Ecto neural progenitor cell (in vitro differentiated cells): ENCODE measurements at places on chromosomes 6 and 20.

- DNase-seq = no peak
These were observed 63.3 kb downstream of the DAAM2 start for GRCh38 chr6:39855356-39855995.

DNA sequence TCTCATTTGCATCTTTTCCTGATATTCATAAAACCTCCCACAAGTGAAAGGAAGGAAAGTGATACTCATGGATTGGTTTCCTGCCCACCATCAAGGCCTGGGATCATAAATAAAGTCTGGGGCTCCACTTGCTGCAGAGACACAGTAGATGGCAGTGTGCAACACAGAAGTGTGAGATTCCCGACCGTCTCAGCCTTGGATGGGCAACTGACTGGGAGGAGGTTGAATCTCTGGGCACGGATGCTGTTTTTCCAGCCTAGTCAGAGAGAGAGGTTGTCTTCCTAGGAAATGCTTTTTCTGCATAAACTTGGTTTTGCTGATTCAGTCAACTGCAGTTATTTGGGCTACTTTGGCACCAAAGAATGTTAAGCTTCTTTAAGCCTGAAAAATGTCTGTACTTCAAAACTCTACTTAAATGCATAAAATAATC lies 9.9 kb upstream of the RFPL4B start:
- peak; percentile 73 for DNase-seq

- no peak for DNase-seq
These were observed 71.0 kb downstream of the TRAM2 start for GRCh38 chr6:52505726-52506409.

DNA sequence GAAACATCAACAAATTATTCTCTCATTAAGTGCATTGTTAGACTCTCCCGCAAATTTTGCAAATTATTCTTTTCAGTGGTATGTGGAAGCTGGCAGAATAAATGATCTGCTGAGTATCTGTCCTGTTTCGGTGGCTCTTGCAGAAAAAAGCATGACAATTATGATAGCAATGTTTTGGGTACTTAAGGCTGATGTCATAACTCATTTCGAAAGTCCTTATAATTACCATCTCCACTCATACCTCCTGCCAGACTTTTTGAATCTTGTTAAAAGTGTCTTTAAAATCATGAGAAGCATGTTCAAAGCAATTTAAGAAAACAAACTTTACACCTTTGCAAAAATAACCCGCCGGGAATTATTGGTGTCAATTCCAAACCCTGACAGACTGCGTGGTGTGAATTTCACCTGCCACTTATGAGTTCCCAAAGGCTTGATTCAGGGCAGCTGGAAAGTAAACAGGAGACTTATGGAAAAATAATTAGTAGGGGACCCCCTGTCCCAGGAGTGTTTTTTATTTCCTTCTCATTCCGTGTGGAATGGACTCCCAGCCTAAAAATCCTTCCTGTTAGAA lies 87.6 kb upstream of the E2F3 start:
- DNase-seq = no peak

DNA sequence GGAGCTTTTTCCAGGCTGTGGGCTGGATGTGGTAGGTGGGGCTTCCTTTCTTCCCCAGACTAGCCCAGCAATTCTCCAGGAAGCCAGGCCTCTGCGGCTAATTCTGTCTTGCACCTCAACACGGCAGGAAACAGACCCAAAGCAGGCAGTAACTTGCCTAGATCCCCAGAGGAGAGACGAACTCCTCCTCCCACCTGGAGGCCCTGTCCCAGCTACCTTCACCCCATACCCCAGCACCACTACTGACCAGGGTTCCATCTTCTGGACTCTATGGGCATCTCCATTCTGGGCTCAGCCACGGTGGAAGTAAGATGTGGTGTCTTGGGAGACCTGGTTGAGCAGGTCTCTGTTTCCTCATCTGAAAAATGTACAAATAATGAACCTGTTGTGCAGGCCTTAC lies 48.4 kb upstream of the ZNF337 start:
- DNase-seq = no peak

DNA sequence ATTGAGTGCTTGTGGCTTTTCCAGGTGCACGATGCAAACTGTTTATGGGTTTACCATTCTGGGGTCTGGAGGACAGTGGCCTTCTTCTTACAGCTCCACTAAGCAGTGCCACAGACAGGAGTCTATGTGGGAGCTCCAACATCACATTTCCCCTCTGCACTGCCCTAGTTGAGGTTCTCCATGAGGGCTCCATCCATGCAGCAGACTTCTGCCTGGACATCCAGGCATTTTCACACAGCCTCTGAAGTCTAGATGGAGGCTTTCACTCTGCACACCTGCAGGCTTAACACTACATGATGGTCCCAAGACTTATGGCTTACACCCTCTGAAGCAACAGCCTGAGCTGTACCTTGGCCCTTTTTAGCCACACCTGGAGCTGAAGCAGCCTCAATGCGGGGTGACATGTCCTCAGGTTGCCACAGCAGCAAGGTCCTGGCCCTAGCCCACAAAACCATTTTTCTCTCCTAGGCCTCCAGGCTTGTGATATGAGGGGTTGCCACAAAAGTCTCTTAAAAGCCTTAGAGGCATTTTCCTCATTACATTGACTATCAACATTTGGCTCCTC lies 552.2 kb downstream of the TFAP2A start:
- DNase-seq = no peak

- no peak for DNase-seq
These were observed 319.9 kb upstream of the TSHZ2 start for GRCh38 chr20:52652271-52652670.

- DNase-seq = no peak
These were observed 8.3 kb downstream of the KIF3B start for GRCh38 chr20:32285621-32286371.

DNA sequence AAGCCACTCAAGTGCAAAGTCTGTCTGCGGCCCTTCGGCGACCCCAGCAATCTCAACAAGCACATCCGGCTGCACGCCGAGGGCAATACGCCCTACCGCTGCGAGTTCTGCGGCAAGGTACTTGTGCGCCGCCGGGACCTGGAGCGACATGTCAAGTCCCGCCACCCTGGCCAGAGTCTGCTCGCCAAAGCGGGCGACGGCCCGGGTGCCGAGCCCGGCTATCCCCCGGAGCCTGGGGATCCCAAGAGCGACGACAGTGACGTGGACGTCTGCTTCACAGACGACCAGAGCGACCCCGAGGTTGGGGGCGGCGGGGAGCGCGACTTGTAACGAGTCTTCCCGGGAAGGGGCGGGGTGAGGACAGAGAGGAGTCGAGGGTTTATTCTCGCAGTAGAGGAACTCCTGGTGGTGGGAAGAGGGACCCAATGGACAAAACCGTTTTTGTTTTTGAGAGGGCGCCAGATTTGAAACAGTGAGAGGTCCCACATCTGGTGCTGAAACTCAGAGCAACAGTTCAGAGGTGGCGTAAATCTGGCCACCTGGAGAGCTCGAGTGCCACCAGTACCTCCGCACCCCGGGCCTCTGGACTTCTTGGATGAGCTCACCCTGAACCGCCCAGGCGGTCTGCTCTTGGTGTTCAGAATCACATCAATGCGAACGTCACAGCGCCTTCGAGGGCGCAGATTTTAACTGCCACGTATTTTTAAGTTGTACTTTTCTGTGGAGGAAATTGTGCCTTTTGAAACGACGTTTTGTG lies 8.0 kb downstream of the PRDM13 start:
- peak; percentile 75 for DNase-seq

DNA sequence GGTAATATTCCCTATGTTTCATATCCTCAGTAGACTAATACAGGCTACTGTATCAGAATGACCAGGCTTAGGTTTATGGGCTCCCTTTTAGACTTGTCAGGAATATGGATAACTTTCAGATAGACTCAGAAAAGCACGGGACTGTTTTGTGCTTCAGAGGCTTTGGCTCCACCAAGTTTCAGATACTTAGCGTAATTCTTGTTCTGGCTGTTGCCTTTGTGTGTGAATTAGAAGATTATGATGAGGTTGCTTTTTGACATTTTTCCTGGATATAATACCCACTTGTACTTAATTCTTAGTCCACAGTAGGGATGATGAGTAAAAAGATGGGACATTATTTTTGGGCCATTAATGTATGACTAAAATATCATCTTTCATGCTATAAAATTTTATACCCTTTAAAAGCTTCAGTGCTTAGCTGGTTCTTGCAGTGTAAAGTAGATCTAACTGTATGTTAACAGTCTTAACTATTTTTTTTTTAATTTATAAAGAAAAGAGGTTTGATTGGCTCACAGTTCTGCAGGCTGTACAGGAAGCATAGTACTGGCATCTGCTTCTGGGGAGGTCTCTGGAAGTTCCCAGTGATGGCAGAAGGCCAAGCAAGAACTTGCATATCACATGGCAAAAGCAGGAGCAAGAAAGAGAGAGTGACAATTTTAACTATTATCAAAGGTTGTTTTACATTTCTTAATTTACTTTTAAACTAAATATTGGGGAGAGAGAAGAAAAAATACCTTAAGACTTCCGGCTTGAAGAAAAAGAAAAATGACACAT lies 120.7 kb downstream of the ZFAND3 start:
- DNase-seq = no peak

DNA sequence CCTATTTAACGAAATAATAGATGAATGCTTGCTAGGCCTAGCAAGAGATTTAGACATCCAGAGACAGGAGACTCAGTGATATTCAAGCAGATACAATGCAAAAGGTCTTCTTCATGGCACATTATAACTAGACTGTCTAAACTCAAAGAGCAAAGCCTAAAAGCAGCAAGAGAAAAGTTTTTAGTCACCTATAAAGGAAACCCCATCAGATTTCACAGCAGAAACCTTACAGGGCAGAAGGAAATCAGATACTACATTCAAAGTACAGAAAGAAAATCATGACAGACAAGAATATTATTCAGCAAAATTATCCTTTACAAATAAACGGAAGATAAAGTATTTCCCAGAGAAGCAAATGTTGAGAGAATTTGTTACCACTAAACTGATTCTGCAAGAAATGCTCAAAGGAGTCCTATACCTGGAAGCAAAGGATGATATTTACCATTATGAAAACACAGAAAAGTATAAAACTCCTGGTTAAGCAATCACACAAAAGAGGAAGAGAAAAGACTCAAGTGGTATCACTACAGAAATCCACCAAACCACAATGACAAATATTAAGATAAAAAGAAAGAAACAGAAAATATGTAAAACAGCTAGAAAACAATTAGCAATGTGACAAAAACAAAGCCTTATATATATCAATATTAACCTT lies 333.7 kb downstream of the MEI4 start:
- DNase-seq = no peak

- no peak for DNase-seq
These were observed 232.5 kb downstream of the PTPRT start for GRCh38 chr20:42957018-42957703.

DNA sequence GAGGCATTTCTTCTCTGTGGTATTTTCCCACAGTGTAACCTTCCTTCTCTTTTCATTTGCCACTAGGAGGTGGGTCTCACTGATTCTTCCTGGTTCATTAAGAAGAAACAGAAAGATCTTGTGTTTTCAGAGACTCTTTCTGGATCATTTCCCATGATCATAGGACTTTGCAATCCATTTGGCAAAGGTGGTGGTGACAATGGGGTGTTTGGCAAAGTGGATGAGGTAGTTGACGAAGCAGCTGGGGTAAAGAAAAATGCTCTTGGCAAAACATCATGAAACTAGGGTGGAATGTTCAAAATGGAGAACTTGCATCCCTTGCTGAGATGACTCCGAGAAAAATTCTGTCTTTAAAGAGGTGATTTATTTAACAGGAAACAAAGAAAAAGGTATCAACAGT lies 50.6 kb downstream of the TRAF3IP2 start:
- no peak for DNase-seq

DNA sequence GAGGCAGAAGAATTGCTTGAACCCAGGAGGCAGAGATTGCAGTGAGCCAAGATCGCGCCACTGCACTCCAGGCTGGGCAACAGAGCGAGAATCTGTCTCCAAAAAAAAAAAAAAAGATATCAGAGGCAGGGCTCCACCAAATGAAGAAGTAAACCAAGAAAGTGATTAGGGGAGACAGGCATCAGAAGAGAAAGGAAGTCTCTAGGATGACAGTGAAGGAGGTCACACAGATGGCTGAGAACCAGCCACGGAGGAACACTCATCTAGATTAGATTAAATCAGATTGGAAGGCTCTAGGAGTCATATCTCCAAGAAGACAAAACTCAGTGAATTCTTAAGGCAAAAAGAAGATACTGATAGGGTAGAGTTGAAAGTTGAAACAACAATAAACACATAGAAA lies 102.2 kb upstream of the CCDC28A start:
- DNase-seq = no peak

DNA sequence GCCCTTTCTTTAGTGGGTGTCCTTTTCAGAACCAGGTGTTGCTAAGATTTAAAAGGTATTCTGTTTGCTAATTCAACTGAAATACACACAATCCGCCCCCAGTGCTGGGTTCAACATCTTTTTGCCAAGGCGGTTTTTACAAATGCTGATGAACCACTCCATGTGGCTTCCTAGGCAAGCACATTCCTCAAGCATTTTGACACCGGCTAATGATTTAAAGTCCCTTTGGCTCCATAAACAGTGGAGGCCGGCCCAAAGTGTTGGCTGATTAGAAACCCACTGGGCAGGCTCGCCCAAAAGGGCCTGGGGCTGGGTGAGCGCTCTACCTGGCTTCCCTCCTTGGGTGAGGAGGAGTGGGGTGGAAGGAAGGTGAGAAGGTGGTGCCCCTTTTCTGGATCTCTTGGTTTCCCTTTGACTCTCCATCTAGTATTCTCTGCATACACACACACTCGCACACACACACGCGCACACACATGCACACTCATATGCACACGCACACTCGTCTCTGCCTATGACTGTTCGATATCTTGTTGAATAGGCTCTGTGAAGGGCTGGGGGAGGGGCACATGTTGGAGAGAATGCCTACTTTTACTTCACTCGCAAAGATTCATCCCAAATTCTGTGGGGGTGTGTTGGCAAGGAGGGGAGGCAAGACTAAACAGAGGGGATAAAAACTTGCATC lies 66.7 kb upstream of the ARMC2 start:
- DNase-seq = no peak

DNA sequence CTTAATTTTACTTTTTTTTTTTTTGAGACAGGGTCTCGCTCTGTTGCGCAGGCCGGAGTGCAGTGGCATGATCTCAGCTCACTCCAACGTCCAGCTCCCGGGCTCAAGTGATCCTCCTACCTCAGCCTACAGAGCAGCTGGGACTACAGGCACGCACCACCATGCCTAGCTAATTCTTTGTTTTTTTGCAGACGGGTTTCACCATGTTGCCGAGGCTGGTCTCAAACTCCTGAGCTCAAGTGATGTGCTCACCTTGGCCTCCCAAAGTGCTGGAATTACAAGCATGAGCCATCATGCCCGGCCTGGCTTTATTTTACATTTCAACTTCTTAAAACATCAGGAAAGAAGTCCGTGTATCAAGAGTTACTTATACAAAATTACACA lies 5.7 kb downstream of the OSER1 start:
- no peak for DNase-seq

- no peak for DNase-seq
These were observed at the start of gene DEFB132 for GRCh38 chr20:257419-257818. Gene DEFB132, plus strand, starts transcription at chr20:257724. Its CDS starts 55 bp downstream, at chr20:257779.

GRCh38 chr6:37636801-37637561 lies 60.7 kb downstream of the MDGA1 start:
- no peak for DNase-seq

- no peak for DNase-seq
These were observed 118.8 kb upstream of the ARID1B start for GRCh38 chr6:156658186-156658965.
